Stimulated activated CD4-positive, alpha-beta T cell treated with anti-CD3 and anti-CD28 coated beads, TNF-alpha, amount 100 ng/mL, for 1 hour (primary cell): ENCODE measurements at places on chromosomes 4 and X.

DNA sequence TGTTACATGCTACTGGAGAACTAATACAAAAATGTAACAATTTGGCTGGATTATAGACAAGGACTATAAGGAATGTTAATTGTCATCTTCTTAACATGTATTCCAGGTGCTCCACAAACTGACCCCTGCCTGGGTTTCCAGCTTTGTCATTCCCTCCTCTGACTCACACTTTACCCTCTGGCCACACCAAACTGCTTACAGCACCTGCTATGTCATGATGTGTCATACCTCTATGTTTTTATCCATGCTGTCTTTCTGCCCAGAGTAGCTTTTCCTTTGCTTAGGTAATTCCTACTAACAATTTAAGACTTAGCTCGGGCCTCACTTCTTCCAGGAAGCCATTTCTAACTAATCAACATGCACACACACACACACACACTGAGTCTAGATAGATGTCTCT, 14.0 kb upstream of the SHROOM4 start:
- DNase-seq: no peak

- DNase-seq: no peak
These were observed 88.3 kb downstream of the AMELX start for GRCh38 chrX:11381464-11381863.

DNA sequence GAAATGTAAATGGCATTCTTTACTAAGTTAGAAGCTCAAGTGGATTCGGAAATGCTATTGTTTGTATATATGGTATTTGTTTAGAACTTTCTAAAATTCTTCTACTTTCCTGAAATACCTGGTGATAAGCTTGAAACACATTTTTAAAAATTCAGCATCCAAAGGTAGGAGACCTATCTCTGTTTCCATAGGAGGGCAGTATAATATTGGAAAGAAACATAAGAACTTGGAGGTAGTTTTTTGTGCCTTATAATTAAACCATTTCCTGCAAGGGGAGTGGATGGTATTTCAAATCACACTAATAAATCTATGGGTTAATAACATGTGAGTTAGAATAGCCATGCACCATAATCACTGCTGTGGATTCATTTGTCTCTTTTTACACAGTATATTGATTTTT, 217.4 kb upstream of the AADAT start:
- no peak for DNase-seq

- no peak for DNase-seq
These were observed 753.8 kb upstream of the PCDH7 start for GRCh38 chr4:29966386-29966785.

- DNase-seq: no peak
These were observed 236.1 kb upstream of the LDB2 start for GRCh38 chr4:17134565-17134964.
